ENCODE measurements at places on chromosomes 2 and 18. TPM values are rescaled to one million over a fixed set of nuclear protein-coding genes. Genes with fewer than 3 reads are reported as not detected.
A peak's percentile ranks its signal among the peaks of the same experiment; 100 is the strongest.

GRCh38 chr2:174003720-174004695 is 38.8 kb upstream of the SP3 start:
- H3K4me3 ChIP-seq, result no peak overlapping the region
- no peaks in the 10 kb centered on the region for H3K36me3 ChIP-seq
- no peak for DNase-seq
- no peaks in the 10 kb centered on the region for H3K27me3 ChIP-seq
- H3K27ac ChIP-seq, result peak overlapping the region; percentile 0
- peaks cover 17% of the 10 kb centered on the region for H3K4me1 ChIP-seq

DNA sequence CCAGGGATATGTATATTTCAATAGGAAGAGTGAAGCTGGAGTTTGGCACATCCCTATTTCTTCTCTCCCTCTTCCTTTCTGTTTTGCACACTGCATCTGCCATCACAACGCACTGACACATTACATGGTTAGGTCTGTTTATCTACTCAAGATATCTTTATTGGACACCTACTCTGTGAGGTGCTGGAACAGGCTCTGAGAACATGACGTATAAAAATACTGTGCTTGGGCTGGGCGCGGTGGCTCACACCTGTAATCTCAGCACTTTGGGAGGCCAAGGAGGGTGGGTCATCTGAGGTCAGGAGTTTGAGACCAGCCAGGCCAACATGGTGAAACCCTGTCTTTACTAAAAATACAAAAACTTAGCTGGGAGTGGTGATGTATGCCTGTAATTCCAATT is 653.3 kb downstream of the SLC4A3 start:
- H3K4me3 ChIP-seq, result no peak overlapping the region
- no peaks in the 10 kb centered on the region for H3K36me3 ChIP-seq
- H3K27ac ChIP-seq, result peak overlapping the region; percentile 50
- peaks cover 15% of the 10 kb centered on the region for H3K4me1 ChIP-seq
- no peaks in the 10 kb centered on the region for H3K27me3 ChIP-seq
- DNase-seq, result no peak

DNA sequence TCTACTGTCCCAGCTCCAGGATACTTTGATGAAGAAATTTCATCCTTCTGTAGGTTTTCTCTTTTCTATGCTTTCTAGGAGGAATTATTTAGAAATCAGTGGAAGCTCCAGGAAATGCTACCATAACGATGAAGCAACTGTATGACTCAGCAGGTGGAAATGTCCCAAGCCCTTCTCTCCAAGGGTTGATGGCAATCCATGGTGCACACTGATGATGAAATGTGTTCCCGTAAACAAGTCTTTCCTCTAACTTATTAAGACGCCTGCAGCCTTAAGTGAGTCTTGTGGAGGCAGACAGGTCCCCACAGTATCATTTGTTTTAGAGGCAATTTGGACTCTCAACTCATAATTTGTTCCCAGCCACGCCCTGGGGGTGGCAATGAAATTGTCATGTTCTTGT is 777.6 kb upstream of the SOX11 start:
- H3K4me3 ChIP-seq, result no peak overlapping the region
- no peak for DNase-seq
- no peaks in the 10 kb centered on the region for H3K4me1 ChIP-seq
- no peak overlapping the region for H3K27ac ChIP-seq

DNA sequence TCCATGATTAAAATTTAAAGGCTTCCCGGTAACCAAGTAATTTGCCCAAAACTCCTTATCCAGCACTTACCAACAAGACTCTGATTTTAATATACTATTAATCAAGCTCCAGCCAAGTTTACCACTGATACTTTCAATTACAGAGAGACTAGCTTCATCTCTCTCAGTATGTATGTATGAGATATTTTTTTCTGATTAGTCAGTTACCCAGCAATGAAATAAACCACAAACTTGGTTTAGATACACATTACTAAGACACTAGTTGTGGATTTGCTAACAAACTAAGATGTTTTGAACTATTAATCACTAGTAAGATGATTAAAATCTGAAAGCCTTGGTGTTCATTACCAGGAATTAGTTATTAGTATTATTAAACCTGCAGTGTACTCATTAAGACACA is 1272.2 kb upstream of the ACVR2A start:
- no peaks in the 10 kb centered on the region for H3K4me1 ChIP-seq
- no peak overlapping the region for H3K27ac ChIP-seq
- no peak overlapping the region for H3K4me3 ChIP-seq
- no peaks in the 10 kb centered on the region for H3K36me3 ChIP-seq
- H3K27me3 ChIP-seq, result no peaks in the 10 kb centered on the region
- DNase-seq, result no peak

DNA sequence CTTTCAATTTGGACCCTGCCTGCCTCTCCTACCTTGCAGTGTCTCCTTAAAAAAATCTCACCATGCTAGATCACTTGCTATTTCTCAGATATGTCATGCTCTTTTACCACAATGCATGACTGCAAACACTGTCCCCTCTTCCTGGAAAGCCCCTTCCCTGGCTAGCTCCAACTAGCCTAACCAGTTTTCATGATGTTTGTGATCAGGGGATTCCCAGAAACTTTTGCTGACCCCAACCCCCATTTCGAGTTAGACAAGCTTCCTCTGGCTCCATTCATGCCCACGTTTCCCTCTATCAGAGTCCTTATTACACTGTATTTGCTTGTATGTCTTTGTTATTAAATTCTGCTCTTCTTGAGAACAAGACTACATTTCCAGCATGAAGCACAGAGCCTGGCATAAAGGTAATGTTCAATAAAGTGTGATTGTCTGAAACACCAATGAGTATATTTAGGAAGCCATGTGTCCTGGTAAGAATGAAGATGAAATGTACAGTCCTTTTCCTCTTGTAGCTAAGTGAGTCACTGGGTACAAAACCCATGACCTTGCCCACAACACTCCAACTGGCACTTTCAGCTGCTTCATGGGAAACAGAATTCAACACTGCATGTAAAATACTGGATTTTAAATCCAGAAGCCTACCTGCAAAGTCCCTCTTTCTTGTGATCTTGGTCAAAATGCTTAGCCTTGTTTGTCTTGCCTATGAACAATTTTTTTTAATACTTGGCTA is 62.0 kb upstream of the ATL2 start:
- H3K27me3 ChIP-seq, result no peaks in the 10 kb centered on the region
- H3K4me1 ChIP-seq, result peaks cover 24% of the 10 kb centered on the region
- DNase-seq, result no peak
- H3K36me3 ChIP-seq, result no peaks in the 10 kb centered on the region
- no peak overlapping the region for H3K27ac ChIP-seq
- no peak overlapping the region for H3K4me3 ChIP-seq

DNA sequence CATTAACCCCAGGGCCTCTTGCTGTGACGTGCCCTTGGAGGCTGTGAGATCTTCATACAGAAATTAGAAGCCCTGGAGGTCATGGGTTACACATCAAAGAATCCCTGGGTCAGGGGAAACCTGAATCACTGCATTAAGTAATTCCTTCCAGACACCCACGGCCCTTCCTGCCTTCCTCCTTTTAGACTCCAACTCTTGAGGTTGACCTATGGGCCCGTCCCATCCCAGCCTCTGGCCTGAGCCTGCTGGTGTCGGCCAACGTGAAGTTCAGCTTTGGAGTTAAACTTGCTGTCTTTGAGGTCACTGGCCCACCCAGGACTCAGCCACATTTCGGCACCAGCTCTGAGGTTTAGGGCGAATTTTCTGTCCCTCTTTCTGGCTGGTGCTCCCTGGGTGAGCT is 198.3 kb downstream of the ACKR3 start:
- no peak overlapping the region for H3K27ac ChIP-seq
- H3K36me3 ChIP-seq, result no peaks in the 10 kb centered on the region
- H3K4me1 ChIP-seq, result no peaks in the 10 kb centered on the region
- DNase-seq, result no peak
- no peaks in the 10 kb centered on the region for H3K27me3 ChIP-seq

The CFC1 gene
- not detected for total RNA-seq

The DOCK10 gene
- total RNA-seq, result 16.6 TPM
